NCI-H1048 (cell line): ENCODE measurements at places on chromosomes 6 and 20.

DNA sequence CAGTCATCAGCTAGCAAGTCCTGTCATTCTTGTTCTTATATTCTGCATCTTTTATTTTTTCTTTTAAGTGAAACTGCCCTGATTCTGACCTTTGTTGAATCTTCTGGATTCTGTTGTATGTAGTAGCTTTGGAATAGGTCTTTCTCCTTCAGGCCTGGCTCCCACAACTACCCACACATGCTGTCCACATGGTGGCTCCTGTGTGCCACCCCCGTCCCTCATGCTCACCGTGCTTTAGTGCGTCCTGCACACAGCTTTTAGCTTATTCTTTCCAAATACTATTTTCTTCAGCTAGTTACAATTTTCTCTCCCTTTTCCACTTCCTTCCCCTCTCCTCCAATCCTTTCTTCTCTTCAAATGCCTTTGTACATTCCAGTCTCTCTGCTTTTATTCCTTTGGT is 61.8 kb downstream of the CTNNBL1 start:
- no peak for DNase-seq

DNA sequence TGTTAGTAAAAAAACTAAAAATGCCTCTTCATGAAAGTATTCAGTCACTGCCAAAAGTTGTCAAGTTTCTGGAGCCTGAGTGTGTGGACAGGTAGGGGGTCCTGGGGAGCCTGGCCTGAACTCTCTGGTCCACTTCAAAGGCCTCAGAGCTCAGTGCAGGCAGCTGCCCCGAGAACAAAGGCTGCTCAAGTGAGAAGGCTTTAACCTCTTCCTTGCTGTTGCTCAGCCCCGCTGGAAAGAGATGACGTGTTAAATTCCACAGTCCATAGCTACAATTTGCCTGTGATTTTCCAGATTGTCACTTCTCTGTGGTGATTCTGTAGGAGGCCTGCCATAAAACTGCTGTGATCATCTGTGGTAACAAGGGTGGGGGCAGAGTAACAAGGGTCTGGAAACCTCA is 96.9 kb downstream of the FAM120B start:
- DNase-seq = no peak

DNA sequence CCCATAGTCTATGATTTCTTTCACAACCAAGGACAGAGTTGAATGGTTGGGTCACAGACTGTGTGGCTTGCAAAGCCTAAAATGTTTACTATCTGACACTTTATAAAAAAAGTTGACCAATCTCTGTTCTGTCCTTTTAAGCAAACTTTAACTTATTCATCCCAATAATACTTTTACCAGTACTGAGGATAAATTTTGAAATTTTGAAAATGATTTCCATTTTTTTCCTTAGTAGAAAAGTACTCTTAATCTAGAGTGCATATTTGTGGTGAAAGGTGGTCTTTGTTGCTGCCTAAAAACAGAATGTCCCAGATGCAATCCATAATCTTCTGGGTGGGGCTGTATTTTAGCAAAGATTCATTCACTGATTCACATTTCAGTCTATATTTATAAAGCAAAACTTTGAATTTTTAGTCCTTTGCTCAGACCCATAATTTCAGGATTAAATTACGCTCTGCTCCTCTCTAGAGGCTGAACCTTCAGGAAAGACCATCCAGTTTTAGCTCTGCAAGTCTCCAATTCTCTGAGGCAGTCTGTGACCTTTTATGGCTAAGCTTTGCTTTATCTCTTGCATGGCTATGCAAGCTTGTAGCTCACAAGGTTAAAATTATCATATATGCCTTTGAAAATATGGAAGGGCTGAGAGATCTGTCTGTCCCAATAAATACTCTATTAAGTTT is 573.5 kb downstream of the COL12A1 start:
- DNase-seq = no peak

DNA sequence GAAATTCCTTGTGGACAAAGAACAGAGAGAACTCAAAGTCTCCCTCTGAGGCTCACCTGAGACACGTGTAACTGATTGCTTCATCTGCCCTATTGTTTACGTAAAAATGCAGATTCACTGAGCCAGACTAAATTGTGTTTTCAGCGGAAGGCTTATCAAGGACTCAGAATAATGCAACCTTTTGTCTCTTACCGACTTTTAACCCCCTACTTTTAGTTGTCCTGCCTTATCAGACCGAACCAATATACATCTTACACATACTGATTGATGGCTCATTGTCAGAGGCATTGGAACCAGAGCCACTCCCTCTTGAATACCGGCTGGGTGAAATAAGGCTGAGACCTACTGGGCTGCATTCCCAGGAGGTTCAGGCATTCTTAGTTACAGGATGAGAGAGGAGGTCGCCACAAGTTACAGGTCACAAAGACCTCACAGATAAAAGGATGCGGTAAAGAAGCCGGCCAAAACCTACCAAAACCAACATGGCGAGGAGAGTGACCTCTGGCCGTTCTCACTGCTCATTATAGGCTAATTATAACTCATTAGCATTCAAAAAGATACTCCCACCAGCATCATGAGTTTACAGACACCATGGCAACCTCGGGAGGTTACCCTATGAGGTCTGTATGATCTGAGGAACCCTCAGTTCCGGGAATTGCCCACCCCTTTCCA is 95.5 kb upstream of the ZNF184 start:
- no peak for DNase-seq

GRCh38 chr6:136426627-136427377 is 123.4 kb downstream of the MAP7 start:
- no peak for DNase-seq

GRCh38 chr20:6580486-6580885 is 187.0 kb upstream of the BMP2 start:
- DNase-seq = no peak

- no peak for DNase-seq
These were observed 967 bp downstream of the KIAA0408 start for GRCh38 chr6:127458222-127458621.

GRCh38 chr6:137541534-137542063 is 47.4 kb upstream of the OLIG3 start:
- no peak for DNase-seq

- no peak for DNase-seq
These were observed 54.7 kb downstream of the RRBP1 start for GRCh38 chr20:17627101-17627955.

DNA sequence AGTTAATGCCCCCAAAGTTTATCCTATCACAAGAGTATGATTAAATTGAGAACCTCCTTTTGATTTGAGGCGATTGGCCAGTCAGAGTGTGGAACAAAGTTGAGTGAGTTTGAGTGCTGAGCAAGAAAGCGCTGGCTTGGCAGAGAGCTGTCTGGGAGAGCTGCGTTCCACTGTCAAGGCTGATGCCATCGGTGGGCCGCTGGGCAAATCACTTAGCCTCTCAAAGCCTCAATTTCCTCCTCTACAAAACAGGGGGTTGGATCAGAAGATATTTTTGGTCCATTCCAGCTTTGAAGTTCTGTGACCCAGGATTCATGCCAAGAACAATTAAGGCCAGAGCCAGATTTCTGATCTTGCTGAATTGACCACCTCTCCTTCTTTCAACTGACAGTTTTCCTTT is 60.2 kb downstream of the TMEM242 start:
- no peak for DNase-seq

- no peak for DNase-seq
These were observed 378.1 kb upstream of the MAN1A1 start for GRCh38 chr6:119727504-119728219.

GRCh38 chr6:1509241-1509640 is 100.5 kb upstream of the FOXC1 start:
- no peak for DNase-seq

GRCh38 chr20:23446505-23446904 is 6.2 kb downstream of the CST11 start:
- no peak for DNase-seq

DNA sequence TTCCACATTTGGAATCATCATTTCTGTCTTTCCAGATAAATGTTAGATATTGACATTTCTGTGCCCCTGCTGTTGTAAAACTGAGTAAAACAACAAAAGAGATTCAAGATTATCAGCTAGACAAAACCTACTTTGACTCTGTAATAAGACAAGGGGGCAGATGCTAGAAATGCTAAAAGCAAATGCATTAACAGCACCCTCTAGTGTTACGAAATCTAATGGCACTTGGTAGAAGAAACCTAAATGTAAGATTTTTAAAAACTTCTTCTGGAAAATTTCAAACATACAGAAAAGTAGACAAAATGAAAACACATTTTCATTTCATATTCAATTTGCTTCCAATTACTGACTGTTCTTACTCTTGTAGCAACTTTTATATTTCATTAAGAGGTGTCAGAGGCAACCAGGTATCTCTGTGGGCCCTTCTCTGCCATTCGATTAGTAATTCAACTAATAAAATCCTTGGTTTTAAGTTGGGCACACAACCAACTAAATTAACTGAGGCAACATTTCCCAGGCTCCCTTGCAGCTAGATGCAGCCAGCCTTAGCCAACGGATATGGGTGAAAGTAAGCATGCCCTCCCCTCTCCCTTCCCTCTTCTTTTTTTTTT is 45.0 kb downstream of the SLC23A2 start:
- peak; percentile 24 for DNase-seq

GRCh38 chr20:40100261-40100660 is 588.8 kb downstream of the MAFB start:
- DNase-seq = no peak

- DNase-seq = no peak
These were observed 27.8 kb downstream of the CMTR1 start for GRCh38 chr6:37460805-37461204.

- no peak for DNase-seq
These were observed at the start of gene BMP2 for GRCh38 chr20:6767536-6768227. Gene BMP2 (plus strand): TSS chr20:6767686. CDS start chr20:6770127, 2,441 bp downstream.

GRCh38 chr6:5367510-5367909 is 106.2 kb downstream of the FARS2 start:
- DNase-seq = no peak

GRCh38 chr6:112021691-112022310 is 32.1 kb upstream of the CCN6 start:
- DNase-seq = no peak

DNA sequence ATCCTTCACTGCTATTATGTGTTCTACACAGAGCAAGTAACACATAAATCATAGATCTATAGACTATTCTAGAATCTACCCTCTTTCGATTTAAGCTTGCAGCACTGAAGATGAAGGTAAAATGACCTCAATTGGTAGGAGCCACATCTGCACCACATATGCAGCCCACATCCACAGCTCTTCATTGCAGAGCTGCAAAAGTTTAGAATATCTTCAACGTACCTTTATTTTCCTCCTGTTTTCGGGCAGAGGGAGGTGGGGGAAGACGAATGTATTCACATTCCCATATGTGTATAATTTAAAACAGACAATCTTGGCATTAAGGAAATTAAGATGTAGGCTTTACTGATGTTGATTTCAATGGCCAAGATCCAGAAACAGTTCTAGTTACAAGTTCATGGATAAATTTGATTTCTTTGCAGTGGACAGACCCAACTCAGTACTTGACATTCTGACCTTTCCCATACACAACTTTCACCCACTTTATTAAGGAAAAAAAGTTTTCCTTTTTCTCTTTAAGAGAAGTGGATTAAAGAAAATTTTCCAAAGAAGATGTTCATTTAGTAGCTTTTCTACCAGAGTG is 14.0 kb downstream of the EPB41L2 start:
- DNase-seq = no peak

DNA sequence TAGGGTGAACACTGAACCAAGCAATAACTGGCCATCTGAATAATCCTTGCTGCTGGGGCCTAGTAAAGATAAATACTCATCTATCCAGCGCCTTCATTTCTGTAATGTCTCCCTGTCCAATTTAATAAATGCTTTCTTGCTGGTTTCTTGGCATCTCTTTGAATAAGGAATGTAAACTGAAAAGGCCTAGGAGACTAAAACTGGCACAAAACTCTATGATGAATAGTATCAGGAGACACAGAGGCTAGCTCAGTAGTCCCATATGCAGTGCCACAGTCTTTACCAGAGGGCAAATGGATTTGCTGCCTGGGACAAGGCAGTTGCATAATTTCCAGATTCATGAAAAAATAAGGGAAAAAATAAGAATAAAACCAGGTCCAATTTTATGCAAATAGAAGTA is 324.4 kb downstream of the CENPW start:
- no peak for DNase-seq

- DNase-seq = no peak
These were observed 110.3 kb downstream of the RWDD2A start for GRCh38 chr6:83303426-83303825.

DNA sequence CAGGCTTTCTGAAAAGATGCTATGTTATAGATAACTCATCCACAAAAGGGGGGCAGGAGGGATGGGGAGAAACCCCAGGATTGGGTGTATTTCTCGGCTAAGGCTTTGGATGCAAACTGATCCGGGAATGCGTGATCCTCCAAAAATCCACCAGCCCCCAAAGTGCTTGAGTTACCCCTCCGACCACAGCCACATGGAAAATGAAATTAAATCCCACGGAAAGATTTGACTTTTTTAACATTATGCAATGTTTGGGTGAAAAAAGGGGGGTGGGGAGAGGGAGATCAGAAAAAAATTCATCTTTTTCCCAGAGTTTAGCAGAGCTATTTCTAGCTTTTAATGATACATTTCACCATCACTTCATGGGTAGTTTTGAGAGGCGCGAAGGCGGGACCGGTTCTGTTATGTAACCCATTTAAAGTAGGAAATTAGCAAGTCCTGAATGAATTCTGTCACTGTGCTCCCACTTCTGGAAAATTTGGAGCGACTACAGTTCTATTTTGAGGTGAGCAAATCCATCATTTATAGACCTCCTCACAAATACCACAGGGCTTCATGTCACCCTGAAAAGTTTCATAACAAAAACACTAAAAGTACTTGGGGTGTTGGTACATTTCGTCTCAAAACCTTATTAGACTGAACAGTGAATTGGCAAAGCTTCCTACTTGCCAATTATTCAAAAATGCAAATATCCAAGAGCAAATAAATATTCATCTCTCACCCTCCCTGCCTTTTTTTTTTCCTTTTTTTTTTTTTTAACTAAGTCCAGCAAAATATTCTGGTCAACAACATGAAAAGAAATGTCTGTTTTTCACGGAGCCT is 51.9 kb upstream of the NFATC2 start:
- DNase-seq = no peak

- no peak for DNase-seq
These were observed at the start of gene TRDN for GRCh38 chr6:123636782-123637181. Gene TRDN (minus strand): TSS chr6:123636950. CDS start chr6:123636775, 175 bp downstream.

DNA sequence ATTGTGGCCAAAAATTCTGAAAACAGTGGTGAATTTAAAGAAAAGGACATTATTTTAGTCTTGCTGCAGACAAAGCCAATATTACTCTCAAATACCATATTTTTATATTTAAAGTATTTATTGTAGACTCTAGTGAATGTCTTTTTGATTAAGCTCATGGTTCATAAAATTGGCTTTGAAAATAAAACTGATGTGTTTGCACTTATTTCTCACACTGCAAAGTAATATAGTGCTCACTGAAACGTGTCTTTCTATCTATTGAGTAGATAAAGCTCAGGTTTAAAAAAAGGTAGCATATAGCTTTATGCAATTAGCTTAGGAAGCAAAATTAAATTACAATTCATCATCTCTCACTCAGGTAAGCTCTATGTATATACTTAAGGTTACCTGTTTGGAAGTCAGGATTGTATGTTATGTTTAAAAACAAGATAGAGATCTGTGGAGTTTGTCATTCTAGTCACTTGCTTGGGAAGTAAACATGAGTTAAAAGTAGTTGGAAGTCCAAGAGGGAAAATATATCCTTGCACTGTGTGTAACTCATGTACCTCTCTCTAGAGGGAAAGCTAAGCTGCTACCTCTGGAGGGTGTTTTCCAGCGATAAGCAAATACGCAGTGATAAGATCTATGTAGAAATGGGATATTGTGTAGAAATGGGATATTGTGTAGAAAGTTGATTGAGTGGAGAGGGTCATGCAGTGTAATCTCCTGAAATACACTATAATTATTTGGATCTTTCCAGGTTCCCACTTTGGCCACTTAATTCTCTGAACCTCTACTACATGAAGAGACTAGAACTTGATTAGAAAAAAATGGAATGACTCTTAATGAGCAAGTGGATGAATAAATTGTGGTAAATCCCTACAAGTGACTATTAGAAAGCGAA is 29.9 kb upstream of the SPTLC3 start:
- DNase-seq = no peak
